ENCODE measurements at places on chromosomes 5 and 9.
A peak's percentile ranks its signal among the peaks of the same experiment; 100 is the strongest.

DNA sequence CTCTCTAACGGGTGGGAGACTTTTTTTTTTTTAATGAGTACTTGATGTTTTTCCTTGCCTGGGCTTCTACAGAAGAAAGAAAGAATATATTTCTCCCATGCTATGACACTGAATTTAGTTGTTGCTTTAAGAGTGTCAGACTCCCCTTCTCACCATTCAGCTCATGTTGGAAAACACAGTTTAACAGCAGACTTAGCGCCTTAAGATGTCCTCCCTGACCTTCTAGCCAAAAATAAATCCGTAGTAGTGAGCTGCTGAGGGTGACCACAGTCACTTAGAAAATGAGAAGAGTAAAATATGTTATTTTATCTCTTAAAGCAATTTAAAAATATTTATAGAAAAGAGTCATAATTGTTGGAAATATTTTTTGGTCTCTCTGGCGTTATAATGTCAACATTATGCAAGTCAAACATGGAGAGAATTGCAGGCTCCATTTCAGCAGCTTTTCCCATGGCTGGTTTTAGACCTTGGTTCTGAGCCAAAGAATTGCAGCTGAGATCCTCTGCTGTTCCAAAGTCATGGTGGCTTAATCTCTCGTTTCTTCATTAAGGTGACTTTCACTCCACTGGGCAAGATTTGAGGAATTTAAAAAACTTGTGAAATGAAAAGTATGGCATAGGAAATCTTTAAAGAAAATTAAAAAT lies 143.5 kb downstream of the GHR start:
- DNase-seq = no peak

- DNase-seq = no peak
These were observed 170.2 kb upstream of the NR3C1 start for GRCh38 chr5:143573568-143574170.

GRCh38 chr9:1208157-1208556 lies 158.0 kb downstream of the DMRT2 start:
- no peak for DNase-seq

GRCh38 chr9:92047500-92047899 lies 67.7 kb downstream of the SPTLC1 start:
- no peak for DNase-seq

DNA sequence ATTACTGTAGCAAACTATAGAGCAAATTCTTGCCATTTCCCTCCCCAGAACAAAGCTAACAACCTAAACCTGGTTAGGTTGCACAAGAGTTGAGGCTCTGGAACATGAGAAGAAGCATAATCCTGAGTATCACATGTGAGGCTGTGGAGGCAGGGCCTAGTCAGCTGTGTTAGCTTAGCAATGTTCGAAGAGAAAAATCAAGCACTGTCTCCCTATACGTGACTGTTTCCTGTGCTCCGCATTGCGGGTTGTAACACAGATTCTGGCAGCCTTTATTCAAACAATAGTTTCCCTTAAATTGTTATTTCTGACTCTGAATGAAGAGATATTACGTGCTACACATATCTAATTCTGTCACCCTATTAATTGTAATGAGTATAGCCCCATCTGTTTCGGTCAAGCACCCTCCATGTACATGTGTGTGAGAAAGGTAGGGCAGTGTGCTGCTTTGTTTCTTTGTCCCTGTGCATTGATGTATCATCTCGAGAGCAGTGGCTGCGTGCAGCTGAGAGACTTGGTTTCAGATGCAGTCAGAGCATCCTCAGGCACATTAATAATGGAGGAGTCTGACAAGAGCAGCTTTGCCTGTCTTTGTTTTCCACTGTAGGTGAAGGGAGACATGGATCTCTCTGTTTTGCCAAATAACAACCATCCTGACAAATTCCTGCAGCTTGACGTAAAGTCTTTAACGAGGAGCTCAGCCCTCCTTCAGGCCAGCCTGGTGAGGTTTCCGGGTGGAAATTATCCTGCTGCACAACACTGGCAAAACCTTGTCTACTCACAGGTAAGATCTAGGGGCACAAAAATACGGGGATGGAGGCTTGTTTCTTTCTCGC lies at the start of gene MINAR2:
Gene MINAR2, plus strand, starts transcription at position 523 of the 836 bp plus-strand sequence. Its CDS starts 97 bp downstream, at position 620.
- no peak for DNase-seq

DNA sequence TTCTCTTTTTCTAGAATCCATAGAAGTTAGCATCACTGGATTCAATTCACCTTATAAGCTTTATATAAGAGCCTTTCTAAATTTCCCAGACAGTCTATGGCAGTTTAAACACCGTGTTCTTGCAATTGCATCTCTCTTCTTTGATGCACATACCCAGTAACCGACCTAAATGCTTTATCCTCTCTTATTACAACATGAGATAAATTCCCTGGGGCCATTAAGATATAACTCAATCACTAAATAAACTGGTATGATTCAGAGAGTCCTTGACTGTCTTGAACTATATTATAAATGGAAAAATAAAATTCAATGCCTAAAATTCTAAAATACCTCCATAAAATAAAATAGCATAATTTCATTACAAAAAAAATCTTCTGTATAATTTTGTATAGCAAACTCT lies 98.1 kb downstream of the DIRAS2 start:
- DNase-seq = no peak

DNA sequence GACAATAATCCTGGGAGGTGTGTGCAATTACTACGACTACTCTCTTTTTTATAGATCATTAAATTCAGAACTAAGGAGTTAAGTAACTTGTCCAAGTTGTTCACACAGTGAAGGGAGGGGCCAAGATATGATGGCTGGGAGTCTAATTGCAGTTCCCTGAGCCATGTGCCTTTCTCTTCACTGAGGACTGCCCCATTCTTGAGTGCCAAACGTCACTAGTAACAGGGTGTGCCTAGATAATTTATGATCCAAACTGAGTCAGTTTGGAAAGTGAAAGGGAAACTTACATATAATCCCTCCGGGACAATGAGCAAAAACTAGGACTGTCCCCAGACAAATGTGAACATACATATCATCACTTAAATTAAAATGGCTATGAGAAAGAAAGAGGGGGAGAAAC lies 20.2 kb downstream of the IL7R start:
- no peak for DNase-seq

DNA sequence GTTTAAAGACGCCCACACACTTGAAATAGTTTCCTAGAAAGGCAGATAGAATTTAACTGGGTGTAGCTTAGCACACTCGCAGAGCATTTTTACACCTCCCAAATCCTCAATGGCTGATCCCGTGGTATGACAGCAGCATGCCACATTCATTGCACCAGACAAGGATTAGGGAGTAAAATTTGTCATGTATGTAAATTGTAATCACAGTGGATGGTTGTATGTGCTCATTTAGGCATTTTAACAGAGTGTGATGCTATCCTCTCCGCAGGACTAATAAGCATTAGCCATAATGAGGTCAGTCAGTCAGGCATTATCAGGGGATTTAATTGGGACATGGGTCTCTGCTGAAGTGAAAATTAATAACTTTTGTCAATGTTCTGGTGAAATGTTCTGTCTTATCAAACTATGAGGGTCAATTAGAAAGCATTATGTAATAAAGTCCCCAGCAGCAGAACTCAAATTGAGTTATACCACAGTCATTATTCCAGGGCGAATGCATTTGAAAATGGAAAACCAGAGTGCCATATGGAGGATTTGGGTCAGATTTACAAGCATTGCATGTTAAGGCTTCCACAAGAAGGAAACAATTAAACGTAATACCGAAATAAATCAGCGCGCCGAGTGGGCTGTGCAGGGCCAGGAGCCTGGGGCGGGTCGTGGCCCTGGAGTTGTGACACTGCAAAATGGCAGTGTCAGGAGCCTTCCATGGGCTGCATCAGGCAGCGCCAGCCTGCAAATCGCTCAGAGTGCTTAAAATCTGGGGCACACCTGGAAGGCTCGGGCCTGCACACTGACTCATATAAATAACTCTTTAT lies 602.2 kb downstream of the BNC2 start:
- DNase-seq = no peak

GRCh38 chr9:70962761-70963440 lies 158.5 kb downstream of the TRPM3 start:
- no peak for DNase-seq

GRCh38 chr5:132099905-132100304 lies 26.3 kb downstream of the CSF2 start:
- DNase-seq = no peak

GRCh38 chr5:107023732-107024131 lies 647.0 kb downstream of the EFNA5 start:
- no peak for DNase-seq

DNA sequence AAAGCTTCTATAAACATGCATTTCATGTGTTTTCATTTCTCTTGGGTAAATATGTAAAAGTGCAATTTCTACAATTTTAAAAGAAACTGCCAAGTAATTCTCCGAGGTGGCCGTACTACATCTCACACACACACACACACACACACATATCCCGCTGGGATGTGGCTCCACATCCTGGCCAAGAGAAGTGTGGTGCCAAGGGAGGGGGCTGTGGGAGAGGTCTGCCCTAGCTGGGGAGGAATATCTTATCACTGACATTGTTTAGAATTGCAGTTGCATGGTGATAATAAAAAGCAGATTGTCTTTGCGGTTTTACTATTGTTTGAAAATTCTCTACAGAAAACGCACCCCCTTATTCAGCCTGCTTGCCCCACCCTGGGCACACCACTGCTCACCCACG lies 558.4 kb downstream of the BNC2 start:
- no peak for DNase-seq

- DNase-seq = no peak
These were observed 138.4 kb downstream of the NTRK2 start for GRCh38 chr9:84807870-84808390.

DNA sequence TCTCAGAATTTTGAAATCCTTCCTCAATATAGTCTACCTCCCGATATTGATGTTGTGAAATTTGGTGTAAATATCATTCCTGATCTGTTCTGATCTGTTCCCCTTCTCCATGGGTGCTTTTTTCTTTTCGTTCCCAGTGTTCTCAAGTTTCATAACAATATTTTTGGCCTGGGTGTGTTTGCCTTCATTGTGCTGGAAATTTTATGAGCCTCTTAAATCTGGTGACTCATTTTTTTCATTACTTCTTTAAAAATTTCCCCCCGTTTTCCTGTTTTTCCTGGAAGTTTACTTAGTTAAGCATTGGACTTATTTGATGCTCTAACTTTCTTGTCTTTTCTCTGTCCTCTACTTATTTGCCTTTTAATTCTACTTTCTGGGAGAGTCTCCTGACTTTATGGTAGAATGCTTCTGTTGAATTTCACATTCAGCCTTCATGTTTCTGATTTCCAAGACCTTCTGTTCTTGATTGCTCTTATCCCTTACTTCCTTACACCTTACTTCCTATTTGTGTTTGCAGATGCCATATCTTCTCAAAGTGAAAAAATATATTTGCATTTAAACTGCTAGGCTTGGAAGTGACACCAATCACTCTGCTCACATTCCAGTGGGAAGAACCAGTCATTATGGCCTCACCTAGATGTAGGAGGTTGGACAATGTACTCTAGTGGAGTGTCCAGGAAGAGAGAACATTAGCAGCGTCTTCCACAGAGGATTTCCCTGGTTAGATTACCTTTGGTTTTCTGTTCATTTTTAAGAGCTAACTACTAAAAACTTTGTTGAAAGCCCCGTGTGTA lies 441.9 kb downstream of the ARHGEF28 start:
- DNase-seq = no peak

GRCh38 chr9:35553670-35554543 lies 51.2 kb upstream of the TESK1 start:
- DNase-seq = peak; percentile 51

DNA sequence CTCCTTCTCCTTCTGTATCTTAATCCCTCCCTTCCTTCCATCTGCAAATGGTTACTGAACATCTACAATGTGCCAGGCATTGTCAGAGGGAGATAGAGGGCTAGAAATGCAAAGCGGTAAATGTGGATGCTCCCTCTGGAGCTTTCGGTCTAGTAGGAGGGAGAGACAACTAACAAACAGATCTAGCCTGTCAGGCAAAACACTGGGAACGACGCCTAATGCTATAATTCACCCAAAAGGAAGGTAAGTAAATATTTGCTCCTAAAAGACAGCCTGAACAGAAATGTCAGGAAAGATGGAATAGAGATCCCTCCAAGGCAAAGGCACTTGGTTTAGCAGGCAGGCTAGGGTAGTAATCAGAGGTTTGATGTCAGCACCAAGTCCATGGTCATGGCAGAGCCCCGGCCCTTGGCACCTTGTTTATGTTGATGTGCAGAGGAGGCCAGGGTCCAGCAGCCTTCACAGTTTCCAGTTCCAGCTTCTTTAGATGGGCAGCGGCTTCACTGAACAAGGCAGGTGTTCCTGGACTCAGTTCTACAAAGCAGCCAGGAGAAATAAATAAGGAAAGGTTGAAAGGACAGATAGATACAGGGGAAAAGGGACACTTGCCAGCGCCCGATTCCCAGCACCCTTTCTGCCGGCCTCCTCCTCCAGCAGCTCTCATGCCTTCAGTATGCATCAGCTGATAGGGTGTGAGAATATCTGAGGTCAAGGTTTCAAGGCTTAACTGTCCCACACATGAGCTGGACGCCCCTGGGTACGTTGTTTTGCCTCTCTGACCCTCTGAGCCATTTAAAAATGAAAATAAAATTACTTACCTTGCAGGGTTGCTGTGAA lies 46.5 kb upstream of the FRRS1L start:
- no peak for DNase-seq

GRCh38 chr9:130020618-130021017 lies 22.4 kb downstream of the FNBP1 start:
- DNase-seq = no peak

- DNase-seq = no peak
These were observed 296.6 kb upstream of the MPDZ start for GRCh38 chr9:13576101-13576500.

DNA sequence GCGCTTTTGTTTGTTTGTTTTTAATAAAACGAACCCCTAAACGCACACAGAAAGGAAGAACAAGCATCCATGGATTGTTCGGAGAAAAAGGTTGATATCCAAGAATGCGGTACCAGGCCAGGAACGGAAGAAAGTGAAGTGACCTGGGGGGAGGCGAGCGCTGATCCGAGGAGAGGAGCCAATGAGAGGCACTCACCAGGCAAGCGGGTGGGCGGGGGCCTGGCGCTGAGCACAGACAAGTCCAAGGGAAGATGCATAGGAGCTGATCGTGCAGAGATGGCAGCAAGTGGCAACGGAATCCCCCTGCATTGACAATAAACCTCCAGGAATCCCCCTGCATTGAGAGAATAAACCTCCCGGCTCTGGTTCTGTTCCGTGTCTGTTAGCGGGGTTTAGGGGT lies 8.4 kb downstream of the OBP2B start:
- DNase-seq = no peak

DNA sequence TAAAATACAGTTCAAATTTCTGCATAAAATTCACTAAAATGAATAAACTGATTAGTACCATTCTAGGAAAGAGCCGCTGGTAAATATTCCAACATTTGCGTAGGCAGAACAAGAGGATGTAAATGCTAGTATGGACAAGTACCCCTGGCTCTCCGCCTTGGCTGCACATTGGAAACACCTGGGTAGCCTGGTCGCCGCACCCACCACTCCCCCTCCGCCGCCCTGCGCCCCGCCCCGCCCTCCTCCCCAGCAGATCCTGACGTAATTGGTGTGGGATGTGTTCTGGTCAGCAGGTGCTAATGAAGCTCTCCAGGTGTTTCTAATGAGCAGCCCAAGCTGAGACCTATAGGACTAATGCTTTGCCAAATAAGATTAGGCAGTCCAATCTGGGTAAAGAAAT lies 225.7 kb downstream of the FRMD3 start:
- DNase-seq = no peak

GRCh38 chr5:62938927-62939326 lies 360.3 kb downstream of the LRRC70 start:
- DNase-seq = no peak

Measured in GM12891 (cell line).